ENCODE measurements at places on chromosomes 6 and 20.

DNA sequence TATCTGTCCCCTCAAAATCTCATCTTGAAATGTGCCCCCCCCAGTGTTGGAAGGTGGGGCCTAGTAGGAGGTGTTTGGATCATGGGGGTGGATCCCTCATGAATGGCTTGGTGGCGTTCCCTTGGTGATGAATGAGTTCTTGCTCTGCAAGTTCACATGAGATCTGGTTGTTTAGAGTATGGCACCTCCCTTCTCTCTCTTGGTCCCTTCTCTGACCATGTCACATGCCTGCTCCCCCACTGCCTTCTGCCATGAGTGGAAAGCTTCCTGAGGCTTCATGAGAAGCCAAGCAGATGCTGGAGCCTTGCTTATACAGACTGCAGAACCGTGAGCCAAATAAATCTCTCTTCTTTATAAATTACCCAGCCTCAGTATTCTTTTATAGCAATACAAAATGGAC lies 70.9 kb downstream of the MAN1A1 start:
- DNase-seq: no peak

- DNase-seq: no peak
Measured at GRCh38 chr6:93418408-93419303, 703 bp downstream of the EPHA7 start.

GRCh38 chr6:133772567-133772966 lies 116.3 kb upstream of the TCF21 start:
- DNase-seq: no peak

DNA sequence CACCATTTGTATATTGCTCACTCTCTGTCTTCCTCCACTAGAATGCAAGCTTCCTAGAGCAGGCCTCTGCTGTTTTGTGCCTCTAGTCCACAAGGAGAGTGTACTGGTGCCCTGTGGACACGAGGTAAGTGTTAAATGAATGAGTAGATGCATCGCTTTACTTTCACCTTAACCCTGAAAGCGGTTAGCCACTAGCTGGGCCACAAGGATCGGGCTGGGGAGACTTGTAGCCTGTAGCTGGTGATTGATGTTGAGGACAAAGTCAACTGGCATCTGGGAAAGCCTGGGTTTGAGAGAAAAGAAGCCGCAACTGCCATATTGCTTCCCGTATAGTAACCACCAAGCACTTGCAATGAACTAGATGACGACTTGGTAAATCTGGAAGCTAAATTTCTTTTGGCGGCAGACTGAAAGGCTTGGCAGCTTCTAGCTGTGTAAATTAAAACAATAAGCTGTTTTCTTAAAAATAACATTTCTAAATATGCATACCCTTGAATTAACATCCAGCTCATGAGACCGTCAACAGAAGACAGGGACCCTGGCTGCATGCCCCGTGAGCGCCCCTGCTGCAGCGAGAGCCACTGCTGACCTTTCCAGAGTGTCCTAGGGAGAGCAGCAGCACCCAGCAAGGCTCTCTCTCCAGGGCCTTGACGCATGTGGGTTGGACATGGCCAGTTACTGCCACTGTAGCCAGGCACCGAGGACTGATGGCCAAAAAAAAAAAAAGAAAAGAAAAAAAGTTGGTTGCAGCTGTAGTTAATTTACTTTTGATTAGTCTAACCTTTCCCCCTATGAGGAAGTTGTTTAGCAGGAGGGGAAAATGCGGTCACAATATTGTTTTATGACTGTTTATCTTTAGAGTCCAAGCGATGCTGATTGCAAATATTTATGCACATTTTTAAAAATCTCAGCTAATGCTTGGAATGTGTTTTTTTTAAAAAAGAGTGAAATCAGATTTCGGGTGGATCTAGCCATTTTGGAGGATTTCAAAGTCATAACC lies 315.1 kb downstream of the TFAP2C start:
- no peak for DNase-seq

DNA sequence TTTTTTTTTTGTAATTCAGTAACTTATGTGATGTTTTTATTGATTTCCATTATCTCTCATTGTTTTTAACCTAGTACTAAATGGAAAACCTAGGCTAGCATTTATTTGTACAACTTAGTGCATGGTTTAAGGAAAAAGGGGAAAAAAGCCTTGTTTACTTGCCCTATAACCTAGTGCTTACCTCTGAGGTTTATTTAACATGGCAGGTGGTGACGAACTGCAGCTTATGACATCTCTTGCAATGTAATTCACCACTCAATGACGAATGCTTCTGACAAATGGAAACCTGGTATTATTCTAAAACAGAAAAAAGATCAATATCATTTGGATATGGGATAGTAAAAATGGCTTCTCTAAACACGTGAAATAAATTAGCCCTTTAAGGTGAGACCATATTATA lies 618.6 kb upstream of the FLRT3 start:
- no peak for DNase-seq

GRCh38 chr20:2596673-2597279 lies 55.7 kb upstream of the NOP56 start:
- no peak for DNase-seq
